ENCODE measurements at places on chromosomes 4 and X.

GRCh38 chrX:19931146-19931545, 43.7 kb upstream of the SH3KBP1 start:
- no peak for DNase-seq

GRCh38 chr4:147863111-147863747, 131.3 kb downstream of the ARHGAP10 start:
- DNase-seq, result no peak

- DNase-seq, result no peak
Measured at GRCh38 chr4:87122252-87122651, 98.2 kb downstream of the KLHL8 start.

- no peak for DNase-seq
Measured at GRCh38 chrX:19566359-19567222, 51.3 kb upstream of the MAP3K15 start.

GRCh38 chr4:24910499-24910898, 2.3 kb downstream of the CCDC149 start:
- no peak for DNase-seq

DNA sequence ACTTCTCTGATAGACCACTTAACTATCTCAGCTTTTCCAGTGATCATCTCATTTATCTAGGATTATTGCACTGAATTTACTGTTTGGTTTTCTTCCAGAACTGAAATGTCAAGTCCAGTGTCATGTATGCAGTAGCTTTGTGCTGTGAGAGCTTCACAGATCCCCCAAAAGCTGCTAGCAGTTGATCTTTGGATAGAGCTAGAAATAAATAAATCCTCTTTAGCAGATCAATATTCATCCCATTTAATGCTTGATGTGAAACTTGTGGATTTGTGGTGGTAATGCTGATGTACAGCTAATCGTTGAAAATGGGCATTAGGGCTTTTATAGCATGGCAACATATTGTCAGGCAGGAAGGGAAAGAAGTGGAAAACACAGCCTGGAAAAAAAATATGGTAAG, 509.6 kb upstream of the FAM241A start:
- no peak for DNase-seq

All from effector memory CD4-positive, alpha-beta T cell (primary cell).